MV-4-11 (cell line): ENCODE measurements at places on chromosomes 2 and 18.
A peak's percentile ranks its signal among the peaks of the same experiment; 100 is the strongest.

DNA sequence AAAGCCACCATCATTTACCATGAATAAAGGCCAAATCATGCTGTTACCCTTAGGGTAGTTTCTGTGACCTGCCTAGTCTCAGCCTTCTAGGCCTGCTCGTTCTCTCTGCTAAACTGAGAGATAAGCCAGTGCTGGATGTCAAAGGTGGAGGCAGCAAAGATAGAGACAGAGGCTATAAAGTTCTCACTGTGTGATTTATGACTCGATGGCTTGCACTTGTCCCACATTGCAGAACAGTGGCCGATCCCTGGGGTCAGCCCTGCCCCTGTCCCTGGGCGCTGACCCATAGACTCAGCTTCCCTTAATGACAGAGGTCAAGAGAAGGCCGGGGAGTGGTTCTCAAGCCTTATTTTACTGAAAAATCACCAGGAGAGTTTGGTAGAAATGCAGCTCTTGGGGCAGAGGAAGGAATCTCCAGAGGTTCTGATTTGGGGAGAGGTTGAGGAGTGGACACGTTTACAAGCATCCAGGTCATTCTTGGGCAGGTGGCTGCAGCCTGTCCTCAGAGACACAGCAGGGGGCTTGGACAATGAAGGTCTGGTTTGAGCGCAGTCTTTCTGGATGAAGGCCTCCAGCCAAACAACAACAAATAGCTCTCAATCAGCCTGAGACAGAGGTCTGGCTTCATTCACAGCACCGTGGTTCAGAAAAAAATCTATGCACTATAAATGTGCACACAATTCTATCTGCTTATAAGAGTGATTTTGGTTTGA lies 143.5 kb downstream of the ACKR3 start:
- DNase-seq, result no peak

DNA sequence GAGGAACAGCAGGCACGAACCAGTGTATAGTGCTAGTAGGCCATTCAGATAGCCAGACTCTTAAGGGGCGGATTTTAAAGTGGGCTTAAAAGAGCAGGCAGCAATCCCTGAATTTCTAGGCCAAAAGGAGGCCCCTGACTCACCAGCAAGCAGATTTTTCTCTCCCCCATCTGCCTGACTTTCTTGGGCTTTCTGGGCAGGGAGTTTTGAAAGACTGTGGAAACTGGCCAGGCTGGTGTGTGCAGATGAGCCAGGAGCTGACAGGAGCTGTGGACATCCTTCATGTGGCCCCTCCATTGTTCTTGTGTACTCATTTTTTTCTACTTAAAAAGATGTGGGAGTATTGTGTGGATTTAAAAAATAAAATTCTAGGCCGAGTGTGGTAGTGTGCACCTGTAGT lies 59.0 kb downstream of the GLI2 start:
- DNase-seq, result no peak

DNA sequence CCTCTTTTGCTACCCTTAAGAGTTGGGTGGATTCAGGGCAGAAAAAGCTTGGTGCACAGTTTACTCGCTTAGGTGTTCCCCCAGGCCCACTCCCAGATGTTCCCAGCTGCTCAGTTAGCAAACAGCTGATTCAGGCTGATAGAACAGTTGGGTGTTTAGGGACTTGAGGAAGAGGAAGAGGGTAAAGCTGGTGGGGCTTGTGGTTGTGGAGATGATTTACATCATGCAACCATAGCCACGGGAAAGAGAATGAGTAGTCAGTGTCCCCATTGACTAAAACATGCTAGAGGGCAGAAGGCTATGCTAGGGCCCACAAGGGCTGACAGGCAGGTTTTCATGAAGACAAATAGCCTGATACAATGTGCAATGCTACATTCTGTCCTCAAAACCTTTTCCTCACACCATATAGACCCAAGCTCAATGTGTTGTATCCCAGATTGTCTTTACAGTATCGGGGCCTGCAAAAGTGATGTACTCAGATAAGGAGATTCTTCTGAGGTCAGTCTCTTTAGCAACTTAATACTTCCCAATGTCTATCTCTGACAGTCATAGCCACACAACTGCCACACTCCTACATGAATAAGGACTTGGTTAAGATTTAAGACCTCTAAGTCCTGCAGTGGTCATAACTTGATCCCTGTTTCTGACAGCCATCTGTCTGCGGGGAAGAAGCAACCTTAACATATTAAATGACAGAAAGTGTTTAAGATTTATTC lies 15.6 kb downstream of the COLEC12 start:
- peak; percentile 93 for DNase-seq

DNA sequence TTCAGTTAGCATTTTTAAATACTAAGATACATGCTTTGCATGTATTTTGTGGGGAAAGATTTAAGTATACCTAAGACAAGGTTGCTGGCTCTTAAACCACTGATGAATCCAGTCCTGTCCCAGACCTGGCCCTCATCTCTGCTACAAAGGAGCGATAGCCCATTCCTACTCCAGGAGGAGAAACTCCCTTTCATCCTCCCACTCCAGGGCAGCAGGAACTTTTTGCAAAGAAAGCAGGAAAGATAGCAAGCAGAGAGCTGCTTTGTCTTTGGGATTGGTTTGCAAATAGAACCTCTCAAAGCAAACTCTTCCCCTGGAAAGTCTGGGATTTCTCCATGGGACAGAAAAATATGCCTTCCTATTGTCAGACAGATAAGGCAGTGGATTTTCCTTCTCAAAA lies 43.6 kb upstream of the COPS8 start:
- DNase-seq, result no peak

DNA sequence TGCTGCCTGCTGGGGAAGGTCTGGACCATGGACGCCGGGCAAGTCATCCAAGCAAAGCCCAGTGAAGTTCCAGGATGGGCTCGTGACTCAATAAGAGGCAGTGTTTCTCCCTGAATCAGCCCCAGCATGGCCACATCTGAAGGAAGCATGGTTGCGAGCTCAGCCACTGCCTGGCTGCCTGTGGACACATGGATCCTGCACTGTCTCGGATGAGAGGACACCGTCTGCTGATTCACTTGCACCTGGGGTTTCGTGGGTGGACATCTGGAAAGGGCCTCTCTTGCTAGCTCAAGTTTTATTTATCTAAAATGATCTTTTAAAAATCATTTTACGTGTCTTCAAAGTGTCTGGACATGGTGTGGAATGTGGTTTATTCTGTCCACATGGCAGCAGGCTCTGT lies 224.8 kb upstream of the FN1 start:
- no peak for DNase-seq

DNA sequence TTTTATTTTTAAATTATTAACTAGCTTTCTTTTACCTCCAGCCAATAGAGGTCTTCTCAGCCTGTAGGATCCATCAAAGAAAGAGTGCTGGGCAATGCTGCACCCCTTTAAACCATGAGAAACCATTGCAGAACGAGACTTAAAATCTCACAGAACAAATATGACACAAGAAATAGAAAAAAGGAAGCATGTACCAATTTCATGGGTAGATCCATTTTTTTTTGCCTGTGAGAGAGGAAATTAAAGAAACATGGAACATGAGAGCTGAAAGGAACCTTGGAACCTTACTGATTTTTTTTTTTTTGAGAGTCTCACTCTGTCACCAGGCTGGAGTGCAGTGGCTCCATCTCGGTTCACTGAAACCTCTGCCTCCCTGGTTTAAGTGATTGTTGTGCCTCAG lies 14.0 kb downstream of the HRH4 start:
- DNase-seq, result peak; percentile 56

- DNase-seq, result peak; percentile 14
These were observed at the start of gene PRKD3 for GRCh38 chr2:37324786-37325624. PRKD3 (minus strand) TSS chr2:37324833; CDS start chr2:37316524, 8,309 bp downstream.

DNA sequence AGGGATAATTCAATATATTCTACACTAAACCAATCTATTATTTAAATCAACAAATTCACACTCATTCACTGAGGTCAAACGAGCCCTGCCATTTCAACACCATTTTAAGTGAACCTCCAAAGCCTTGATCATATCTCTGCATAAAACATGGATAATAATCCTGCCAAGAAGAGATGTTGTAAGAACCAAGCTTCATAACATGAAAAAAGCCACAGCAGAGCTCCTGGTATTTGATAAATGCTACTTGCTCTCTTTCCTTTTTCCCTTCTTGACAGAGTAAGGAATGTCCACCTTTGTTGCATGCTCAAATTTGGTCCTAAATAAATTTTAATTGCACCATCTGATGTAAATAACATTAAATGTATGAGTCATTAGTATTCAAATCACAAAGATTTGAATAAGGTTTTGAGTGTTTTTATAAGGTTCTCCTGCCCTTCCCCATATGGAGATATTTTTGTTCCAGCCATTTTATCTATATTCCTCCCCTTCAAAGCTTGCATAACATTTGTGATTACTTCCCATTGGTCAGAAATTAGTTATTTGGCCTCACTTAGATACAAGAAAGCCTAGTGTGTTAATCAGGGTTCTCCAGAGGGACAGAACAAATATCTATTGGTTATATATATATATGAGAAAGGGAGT lies 318.8 kb downstream of the RND3 start:
- no peak for DNase-seq

- no peak for DNase-seq
These were observed 227.1 kb downstream of the MYCN start for GRCh38 chr2:16167451-16167861.

DNA sequence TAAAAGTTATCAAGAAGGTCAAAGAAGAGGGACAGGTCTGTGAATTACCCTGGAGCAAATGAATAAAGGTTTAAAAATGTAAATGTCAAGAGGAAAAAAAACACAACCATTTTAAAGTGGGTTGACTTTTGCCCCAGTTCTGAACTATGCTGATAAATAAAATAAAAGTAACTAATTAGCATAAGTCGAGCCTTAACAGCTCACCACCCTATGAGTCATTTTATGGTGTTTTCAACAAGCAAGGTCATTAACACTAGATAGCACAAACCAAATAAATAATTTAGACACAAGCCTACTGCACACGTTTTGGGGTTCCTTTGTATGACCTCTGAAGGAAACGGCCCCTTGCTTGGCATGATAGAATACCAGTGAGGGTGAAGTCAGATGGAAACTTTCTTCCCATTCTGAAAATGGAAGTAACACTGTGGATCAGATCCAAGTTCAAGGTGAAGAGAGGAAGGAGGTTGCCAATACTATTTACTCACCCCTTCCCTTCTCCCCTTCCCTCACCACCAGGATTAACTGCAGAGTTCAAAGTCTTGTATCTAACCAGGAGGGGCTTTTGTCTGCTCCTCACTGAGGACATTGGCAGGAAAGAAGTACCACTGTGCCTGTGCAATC lies 380.0 kb upstream of the ACVR2A start:
- no peak for DNase-seq

DNA sequence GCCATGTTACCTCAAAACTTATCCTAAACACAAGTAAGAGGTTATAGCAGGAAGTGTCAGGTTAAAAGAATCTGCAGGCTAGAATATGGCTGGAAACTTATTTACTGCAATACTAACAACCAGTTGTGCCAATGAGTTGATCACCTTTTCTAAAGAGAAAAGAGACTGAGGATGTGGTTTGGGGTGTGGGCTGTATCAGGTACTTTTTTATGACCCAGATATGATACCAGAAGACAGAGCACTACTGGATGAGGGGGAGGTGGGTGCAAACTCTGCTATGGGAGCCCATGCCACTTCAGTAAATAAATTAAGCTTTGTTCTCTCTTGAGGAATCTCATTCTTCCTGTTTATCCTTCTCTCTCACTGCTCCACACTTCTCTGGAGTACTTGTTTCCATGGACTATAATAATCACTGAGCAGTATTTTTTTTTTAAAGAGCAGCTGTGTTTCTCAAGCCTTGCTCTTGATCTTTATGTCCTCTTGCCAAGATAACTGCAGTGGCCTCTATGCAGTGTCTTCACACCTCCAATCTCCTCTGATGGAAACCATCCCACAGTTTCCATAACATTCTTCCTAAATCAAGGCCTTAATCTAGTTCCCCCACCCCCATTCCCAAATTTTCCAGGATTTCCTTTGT lies 51.2 kb upstream of the NOSTRIN start:
- DNase-seq, result no peak

GRCh38 chr2:219644801-219645480 lies 17.5 kb downstream of the SLC4A3 start:
- no peak for DNase-seq

- DNase-seq, result no peak
These were observed 4.2 kb downstream of the CYP27A1 start for GRCh38 chr2:218786133-218786532.

DNA sequence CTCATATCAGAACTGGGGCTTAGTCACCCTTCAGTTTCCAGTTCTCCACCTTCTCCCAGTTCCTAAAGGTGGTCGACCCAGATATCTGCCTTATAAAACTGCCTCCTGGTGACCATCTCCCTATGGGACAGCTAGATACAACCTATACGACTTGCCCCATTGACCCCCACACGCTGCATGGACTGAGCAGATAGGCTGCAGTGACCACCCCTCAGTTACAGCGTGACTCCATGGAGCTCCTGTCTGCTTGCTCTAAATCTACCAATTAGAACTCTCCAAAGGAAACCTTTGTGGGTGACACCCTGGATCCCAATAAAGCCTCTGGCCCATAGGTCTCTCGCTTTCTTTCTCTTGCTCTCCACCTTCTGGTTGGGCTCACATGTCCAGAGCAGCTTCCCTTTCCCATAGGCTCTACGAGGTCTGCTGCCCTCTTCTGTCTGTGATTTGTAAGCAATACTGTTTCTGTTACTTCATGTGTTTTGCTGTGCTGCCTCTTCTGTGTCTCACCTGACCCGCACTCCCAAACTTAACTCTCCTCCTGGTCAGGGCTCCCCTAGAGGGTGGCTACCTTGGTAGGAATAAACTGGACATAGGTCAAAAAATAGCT lies 971.3 kb upstream of the FAM98A start:
- DNase-seq, result peak; percentile 2

- peak; percentile 83 for DNase-seq
These were observed 340.0 kb upstream of the MEX3C start for GRCh38 chr18:51537487-51537886.

DNA sequence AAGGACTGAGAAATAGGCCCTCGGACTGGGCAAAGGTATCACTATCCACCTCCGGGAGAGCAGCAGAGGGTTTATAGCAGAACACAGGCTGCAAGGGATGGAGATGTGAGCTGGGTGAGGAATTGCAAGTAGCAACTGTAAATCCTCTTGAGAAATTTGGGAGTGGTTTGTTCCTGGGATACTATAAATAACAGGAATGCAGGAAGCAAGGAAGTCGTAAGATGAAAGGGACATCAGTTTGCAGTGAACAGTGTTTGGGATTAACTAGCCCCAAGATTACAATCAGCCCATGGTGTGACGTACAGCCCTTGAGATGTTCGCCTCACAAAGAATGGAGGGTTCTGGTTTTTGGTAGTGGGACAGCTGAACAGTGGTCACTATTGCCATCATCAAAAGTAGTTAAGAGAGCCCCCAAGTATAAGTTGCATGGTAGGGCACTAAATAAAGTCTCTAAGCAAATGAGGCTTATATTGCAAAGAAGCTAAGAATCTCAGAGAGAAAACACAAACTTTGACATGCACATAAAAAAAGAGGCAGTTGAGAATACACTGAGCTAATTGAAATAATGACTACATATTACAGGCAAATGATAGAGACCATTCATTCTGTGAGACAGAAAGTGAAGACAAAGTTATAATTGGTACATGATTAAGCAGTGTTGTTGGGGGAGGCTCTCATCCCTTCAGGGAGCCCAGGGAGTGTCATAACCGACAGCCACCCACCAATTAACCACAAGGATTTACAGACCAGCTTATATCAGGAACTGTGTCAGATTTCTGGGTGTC lies 362.5 kb upstream of the ACVR2A start:
- DNase-seq, result peak; percentile 38
